ENCODE measurements at places on chromosomes 1 and 21.

DNA sequence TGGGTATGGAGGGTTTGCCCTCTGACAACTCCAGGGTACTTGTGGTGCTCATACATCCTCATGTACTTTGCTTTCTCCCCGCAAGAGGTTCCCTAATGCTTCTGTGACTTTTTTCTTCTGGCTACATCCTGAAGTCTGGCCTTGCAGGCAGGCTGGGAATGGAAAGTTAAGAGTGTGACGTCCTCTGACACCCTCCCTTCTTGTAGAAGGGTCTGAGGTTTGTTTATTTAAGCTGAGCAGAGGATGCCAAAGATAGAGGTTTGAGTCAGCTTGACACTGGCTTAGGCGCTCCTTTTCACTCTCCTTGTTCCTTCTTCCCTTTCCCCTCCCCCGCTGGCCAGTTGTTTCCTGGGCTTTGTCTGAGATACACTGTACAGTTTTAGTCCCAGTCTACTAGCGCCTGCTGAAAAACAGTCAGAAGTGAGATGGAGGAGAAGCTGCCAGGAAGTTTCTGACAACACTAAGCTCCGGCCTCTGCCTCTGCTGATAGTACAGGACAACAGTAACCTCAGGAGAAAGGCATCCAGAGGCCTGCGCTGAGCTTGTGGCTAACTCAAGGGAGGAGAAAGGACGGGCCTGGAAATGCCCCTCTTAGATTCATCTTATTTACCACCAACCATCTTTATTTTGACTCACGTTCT lies at the start of gene MACF1:
Gene MACF1 (plus strand): TSS at position 255 of the 641 bp plus-strand sequence. CDS start 328 bp downstream, at position 583.
- no peak for DNase-seq

DNA sequence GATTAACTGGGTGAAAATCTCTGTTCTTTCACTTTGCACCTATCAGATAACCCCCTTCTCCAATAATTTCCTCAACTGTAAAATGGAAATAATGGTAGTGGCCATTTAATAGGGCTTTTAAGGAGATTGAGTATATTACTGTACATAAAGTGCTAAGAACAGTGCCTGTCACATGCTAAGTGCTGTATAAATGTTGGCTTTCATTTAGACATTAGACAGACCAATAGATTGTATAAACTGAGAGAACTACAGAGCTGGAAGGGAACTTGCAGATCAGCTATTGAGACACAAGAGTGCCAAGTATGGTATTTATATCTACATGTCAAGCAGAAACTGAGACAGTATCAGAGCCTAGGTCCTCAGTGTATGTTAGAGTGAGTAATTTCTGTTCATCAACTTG lies 934.7 kb downstream of the PLA2G4A start:
- DNase-seq: no peak

GRCh38 chr21:42722153-42722552 lies 68.7 kb downstream of the PDE9A start:
- no peak for DNase-seq

DNA sequence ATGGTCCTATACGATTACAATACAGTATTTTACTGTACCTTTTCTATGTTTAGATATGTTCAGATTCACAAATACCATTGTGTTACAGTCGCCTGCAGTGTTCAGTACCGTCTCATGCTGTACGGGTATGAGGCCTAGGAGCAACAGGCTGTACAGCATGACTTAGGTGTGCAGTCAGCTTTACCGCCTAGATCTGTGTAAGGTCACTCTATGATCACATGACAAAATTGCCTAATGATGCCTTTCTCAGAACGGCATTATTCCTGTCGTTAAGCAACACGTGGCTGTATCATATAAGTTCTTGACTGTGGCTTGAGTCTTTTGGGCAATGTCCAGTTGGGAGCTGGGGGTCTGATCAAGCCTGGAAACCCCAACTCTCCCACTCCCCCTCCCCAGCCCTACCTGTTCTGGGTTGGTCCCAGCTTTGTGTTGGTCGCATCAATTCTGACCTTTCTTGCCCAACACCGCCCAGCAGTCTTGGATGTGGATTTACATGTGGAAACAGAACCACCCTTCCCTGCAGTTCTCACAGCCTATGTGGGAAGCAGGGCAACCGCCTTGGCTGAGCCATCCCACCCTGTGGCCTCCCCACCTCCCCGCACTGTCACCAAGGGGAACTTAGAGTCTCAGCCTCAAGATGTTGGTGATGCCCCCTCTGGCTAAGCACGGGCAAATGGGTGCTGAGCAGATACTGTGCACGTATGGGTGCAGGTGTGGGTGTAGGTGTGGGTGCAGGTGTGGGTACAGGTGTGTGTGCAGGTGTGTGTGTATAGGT lies 80.2 kb upstream of the ACTL8 start:
- DNase-seq: no peak

DNA sequence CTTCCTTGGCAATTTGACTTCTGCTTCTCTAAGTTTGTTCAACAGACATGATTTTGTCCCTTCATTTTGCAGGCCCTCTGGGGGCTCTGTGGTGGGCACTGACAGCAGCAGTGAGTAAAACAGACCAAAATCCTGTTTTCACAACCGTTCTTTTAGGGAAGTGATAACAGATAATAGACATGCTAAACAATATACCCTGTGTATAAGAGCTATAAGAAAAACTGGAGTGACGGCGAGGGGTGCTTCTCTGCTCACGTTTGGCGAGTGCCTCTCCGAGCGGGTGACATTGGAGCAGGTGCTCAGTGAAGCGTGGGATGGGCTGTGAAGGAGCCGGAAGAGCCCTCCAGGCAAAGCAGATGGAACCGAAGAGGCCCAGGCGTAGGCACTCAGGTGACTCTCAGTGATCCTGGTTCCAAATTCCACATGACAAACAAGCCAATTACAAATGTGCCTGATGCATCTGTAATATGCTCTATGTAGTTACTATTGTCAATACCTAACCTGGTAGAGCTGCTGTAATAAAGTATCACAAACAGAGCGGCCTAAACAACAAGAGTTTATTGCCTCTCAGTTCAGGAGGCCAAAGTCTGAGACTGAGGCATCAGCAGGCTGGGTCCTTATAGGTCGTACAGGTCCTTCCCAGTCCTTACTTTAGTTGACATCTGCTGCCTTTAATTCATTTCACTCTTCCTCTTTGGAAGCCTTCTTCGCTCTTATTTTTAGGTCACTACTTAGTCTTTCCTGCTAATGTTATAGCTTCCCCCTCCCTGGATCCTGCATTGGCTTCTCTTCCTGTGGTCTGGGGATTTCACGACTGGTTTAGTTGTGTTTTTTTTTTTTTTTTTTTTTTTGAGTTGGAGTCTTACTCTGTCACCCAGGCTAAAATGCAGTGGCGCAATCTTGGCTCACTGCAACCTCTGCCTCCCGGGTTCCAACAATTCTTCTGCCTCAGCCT lies 20.1 kb downstream of the OR2B11 start:
- no peak for DNase-seq

DNA sequence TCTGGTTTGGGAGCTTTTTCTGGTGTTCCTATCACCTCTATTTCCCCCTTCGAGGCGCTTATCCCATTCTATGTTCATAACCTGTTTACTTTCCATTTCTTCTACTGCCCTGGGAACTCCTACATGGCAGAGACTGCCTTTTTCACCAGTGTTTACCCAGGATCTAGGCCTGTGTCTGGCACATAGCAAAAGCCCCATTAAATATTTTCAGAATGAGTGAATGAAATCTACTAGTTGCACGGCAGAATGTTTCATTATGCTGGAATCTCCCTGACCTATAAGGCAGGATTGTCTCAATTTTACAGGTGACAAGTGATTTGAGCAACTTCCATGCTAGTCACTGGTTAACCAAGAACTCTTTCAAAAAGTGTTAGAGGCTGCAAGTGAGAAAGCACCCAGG lies 70.1 kb downstream of the PGM1 start:
- DNase-seq: no peak

Measured in occipital lobe (tissue), 3 donors.